ENCODE measurements at places on chromosomes 2 and 18. TPM values are rescaled to one million over a fixed set of nuclear protein-coding genes. Genes with fewer than 3 reads are reported as not detected.

The SNED1 gene
- total RNA-seq = 37.2 TPM

The MBP gene
- 20.5 TPM for total RNA-seq

The SCN3A gene
- total RNA-seq = 0.13 TPM

The MC5R gene
- total RNA-seq = not detected

The MC2R gene
- not detected for total RNA-seq

The PIEZO2 gene
- 0.31 TPM for total RNA-seq

The EPAS1 gene
- total RNA-seq = 99.0 TPM

The CXCR1 gene
- total RNA-seq = not detected

The ALPG gene
- total RNA-seq = not detected

The MTERF4 gene
- total RNA-seq = 34.0 TPM

The RBM45 gene
- 18.4 TPM for total RNA-seq

The SERPINB13 gene
- total RNA-seq = not detected

The CHRNG gene
- not detected for total RNA-seq

The LRP1B gene
- total RNA-seq = 0.13 TPM

The CPO gene
- 0.13 TPM for total RNA-seq

The ST8SIA3 gene
- total RNA-seq = not detected

The LIMS3 gene
- 7.9 TPM for total RNA-seq

The ZNF2 gene
- 5.8 TPM for total RNA-seq

The IL36G gene
- total RNA-seq = not detected

The LHCGR gene
- total RNA-seq = not detected

The RAB17 gene
- 0.26 TPM for total RNA-seq

The AP1S3 gene
- 22.6 TPM for total RNA-seq

The ALKAL2 gene
- total RNA-seq = not detected

The CROCC2 gene
- total RNA-seq = under 0.01 TPM

The LCT gene
- total RNA-seq = not detected

The DCDC2C gene
- not detected for total RNA-seq

The DPP4 gene
- total RNA-seq = 110 TPM

Measured in aortic smooth muscle cell (primary cell).